ENCODE measurements at places on chromosomes 16 and 17. TPM values are rescaled to one million over a fixed set of nuclear protein-coding genes. Genes with fewer than 3 reads are reported as not detected.
A peak's percentile ranks its signal among the peaks of the same experiment; 100 is the strongest.

GRCh38 chr16:66539623-66540469 lies 10.1 kb downstream of the TK2 start:
- peak; percentile 29 for DNase-seq

GRCh38 chr17:37133136-37133535 lies 184.4 kb downstream of the AATF start:
- no peak for DNase-seq

The SECTM1 gene
- 6.7 TPM for total RNA-seq

DNA sequence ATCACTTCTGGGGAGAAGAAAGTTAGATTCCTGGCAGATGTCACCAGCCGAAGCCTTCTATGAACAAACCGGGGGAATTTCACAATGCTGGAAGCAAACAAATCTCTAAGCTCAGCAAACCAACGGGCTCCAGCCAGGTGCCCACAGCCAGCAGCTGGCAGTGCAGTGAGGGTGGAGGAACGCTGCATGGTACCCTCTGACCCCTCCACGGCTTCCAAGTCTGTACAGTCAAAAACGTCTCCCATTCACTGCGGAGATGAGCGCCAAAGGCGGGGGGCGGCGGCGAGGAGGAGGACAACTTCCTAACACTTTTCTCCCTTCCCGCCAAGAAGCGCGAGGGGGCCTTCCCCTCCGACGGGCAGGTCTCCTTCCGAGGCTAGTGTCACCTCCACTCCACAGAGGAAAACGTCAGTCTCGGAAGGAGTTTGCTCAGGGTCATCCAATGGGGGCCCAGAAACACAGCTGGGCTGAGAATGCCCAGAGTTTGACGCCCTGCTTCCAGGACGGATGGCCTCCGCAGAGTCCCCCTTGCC lies 924 bp downstream of the ZNF598 start:
- no peak for DNase-seq

DNA sequence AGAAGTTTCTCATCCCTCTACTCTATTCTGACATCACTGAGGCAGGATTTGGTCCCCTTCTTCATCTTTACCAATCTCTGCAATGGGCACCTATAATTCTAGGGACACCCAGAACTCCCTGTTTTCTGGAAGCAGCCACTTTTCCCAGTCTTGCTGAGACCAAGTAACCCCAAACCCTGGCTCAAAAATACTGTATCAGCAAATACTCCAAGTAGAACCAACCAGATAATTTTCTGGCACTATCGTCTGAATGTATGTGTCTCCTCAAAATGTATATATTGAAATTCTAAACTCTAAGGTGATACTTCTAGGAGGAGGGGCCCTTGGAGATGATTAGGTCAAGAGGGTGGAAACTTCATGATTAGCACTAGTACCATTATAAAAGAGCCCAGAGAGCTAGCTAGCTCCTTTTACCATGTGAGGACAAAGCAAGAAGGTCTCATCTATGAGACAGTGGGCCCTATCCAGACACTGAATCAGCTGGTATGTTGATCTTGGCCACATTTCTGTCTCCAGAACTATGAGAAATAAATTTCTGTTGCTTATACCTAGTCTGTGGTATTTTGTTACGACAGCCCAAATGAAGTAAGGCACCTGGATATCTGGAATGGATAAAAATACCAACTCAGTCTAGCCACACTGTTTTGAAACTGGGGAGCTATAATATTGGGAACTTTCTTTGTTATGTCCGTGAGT lies 464.4 kb downstream of the CDH11 start:
- no peak for DNase-seq

All from umbilical cord (tissue), 2 donors.